ENCODE measurements at places on chromosomes 13 and 19. TPM values are rescaled to one million over a fixed set of nuclear protein-coding genes. Genes with fewer than 3 reads are reported as not detected.
A peak's percentile ranks its signal among the peaks of the same experiment; 100 is the strongest.

The TRPM4 gene
- not detected for total RNA-seq

- no peak for DNase-seq
These were observed 5.7 kb upstream of the FOXO1 start for GRCh38 chr13:40671956-40672764.

DNA sequence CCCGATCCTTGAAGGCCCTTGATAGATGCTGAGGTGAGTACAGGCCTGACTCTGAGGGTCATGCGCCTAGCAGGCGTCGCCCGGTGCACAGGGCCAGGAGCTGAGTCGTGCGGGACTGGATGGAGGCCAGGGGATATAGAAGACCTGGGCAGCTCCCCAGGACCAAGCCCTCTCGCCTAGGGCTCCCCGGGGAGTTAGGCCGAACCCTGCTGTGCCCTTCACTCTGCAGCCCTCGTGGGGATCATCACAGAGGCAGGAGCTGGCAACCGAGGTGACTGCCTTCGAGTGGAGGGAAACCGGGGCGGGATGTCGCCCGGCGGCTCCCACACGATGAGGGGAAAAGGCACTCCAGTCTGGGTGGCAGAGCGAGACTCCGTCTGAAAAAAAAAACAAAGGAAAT, 11.7 kb downstream of the CSNK1G2 start:
- no peak for DNase-seq

- no peak for DNase-seq
These were observed 522.0 kb upstream of the KLHL1 start for GRCh38 chr13:70630247-70630646.

The FUT2 gene
- not detected for total RNA-seq

DNA sequence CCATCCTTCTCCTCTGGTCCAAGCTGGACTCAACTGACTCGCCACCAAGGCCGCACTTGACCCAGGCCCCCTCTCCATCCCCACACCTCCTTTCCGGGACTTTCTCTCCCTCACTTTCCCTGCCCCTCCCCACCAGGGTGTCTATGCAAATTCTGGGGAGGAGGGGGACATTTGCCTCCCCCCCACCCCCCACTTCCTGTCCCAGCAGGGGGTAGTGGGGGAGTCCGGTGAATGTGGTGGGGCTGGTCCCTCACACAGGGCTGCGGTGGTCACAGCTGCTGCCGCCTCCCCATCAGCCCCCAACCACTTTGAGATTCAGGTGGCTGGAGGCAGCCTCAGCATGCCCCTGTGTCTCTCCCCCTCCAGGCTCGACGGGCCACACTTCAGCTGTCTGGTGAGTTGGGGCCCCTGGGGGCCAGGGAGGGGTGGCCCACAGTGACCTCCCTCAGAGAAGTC, 870 bp downstream of the SPIB start:
- no peak for DNase-seq

GRCh38 chr13:44842158-44842557, 147.1 kb downstream of the NUFIP1 start:
- no peak for DNase-seq

GRCh38 chr13:97018029-97018819, 23.9 kb upstream of the OXGR1 start:
- peak; percentile 50 for DNase-seq

- DNase-seq, result no peak
These were observed 8.4 kb downstream of the PCDH9 start for GRCh38 chr13:67221630-67222226.

DNA sequence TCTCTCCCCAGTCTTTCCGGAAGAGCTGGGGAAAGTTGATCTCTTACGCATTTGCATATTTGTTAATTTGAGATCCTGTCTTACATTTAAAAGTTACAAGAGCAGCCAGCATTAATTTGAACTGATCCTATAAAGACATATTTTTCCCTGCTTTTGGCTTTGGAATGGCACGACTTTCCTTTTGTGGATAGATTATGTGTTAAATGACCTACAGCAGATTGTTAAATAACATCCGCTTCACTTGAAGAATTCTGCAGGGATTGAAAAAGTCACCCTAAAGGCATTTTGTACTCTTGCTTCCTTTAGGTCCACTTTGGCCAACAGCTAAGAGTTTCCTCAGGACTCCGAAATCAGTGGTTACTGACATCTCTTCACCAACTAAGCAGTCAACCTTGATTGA, 334.0 kb downstream of the TBC1D4 start:
- no peak for DNase-seq

DNA sequence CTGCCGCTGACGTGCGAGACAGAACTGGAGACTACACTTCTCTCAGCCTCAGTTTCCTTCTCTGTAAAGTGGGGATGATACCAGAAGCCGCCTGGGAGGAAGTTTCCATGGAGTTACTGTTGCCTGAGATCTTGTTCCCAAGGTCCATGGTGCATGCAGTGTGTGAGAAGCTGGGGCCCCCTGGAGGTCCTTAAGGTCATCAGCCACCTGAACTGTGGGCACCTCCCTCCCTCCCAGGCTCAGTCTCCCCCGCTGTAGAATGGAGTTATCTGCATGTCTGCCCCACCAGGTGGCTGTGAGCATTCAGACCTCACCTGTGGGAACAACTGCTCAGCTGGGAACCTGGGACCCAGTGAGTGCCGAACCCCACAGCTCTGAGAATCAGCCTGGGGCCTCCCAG, 2.7 kb downstream of the CRX start:
- no peak for DNase-seq

DNA sequence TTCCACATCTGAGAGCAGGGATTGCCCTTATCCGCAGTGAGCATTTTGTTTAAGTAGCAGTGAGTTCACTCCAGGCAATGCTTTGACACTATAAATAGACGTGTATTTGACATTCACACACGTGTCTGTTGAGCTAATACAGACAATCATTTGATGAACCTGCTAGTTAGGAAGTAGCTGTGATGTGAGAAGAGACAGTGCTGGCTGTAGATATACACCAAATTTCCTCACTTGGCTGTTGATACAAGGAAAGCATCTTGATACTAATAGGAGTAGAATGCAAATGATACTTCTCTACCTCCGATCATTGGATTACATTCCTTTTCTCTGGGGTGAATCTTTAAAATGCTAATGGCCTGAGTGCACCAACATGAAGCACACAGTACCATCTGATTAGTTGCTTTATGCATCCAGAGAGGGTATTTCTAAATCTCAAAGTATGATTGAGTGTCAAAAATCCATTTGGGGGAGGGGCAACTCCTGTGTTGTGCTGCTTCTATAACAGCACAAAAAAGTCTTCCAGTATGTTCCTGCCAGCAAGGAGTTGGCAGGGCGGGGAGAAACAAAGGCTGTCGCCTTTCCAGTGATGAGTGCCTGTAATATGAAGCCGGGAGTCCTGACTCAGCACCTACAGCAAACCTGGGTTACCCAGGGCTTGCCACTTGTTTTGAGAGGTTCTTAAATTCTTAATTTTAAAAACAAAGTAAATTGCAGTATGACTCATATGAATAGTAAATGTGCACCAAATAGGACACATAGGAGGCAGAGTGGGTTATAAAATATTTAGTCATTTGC, 7.0 kb downstream of the CUL4A start:
- DNase-seq, result no peak

The U2AF2 gene
- 321 TPM for total RNA-seq
